SW480 (cell line): ENCODE measurements at places on chromosomes 4 and X.

DNA sequence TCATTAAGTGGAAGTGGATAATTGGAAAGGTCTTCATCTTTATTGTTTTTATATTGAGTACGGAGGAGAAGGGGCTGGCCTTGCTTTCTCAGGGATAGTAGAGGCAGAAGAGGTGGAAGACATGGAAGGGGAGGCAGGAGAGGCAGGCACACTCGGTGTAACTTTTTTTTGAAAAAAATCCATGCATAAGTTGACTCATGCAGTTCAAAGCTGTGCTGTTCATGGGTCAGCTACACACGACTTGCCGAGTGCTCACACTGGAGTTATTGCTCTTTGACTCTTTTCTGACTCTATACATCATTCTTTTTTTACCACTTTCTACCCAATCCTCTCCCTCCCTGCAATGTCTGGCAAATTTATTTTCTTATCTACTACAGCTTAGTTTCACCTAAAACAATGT is 158.3 kb upstream of the AADAT start:
- DNase-seq, result no peak

GRCh38 chr4:104063341-104063740 is 343.6 kb upstream of the TACR3 start:
- DNase-seq, result no peak

DNA sequence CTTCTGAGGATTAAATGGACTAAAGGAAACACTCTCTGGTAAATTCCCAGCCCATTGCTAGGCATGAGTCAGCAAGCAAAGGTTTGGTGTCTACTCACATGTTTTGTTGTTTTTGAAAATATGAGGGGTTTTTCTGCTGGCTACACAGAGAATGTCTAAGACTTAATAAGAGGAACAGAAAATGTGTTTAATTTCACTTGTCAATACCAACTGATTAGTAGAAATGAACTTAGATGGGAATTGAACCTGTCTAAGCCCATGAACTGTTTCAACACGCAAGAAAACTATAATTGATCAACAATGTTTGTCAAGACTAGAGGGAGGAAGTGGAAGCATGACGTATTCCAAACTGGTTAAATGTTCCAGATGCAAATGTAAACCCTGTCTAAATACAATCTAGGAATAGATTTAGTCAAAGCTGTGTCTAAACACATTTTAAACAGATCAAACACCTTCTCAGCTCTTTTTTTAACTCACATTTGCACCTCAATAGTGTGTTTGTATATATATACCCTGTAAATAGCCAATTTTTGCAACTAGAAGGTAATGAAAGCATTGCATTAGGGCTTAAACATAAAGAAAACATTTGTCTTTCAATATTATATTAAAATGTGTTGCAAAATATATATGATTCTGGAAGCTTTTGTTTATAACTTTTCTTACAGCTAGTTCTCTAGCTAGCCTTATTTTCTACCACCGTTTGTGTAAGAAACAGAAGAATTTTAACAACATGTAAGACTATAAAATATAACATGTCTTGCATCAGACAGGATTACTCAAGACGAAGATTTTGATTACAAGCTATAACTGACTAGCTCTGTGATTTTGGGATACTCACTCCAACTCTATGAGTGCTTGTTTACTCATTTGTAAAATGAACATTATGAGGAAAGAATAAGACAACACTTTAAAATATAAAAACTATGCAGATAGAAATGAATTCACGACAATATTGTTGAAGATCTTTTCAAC is 607.8 kb downstream of the FSTL5 start:
- no peak for DNase-seq

- peak; percentile 70 for DNase-seq
Measured at GRCh38 chrX:40471965-40472648, 108.7 kb upstream of the ATP6AP2 start.

GRCh38 chr4:115433491-115433890 is 320.1 kb upstream of the NDST4 start:
- no peak for DNase-seq

DNA sequence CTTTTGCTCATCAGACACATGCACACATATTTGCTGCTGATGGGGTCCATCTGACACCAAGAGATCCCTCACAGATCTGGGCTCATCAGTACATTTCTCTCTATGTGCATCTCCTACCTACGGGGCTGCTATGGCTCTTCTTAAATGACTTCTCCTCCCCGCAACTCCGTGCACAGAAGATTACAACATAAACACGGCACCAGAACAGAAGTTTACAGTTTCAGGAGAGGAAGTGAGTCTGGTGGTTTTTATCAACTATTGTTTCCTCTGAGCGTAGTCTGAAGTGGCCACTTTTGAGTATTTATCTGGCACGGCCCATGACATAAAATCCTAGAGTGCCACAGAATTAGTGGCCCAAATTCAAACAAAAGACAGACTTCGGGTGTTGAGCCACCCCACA is 263.8 kb downstream of the PRDM5 start:
- DNase-seq, result no peak
